ENCODE measurements at places on chromosomes 4 and X.

GRCh38 chrX:110440016-110440805 lies 81.6 kb downstream of the RTL9 start:
- no peaks in the 10 kb centered on the region for H3K4me1 ChIP-seq
- H3K4me3 ChIP-seq, result no peak overlapping the region
- H3K27me3 ChIP-seq, result no peaks in the 10 kb centered on the region
- no peak overlapping the region for H3K27ac ChIP-seq
- no peak for DNase-seq
- no peaks in the 10 kb centered on the region for H3K36me3 ChIP-seq

DNA sequence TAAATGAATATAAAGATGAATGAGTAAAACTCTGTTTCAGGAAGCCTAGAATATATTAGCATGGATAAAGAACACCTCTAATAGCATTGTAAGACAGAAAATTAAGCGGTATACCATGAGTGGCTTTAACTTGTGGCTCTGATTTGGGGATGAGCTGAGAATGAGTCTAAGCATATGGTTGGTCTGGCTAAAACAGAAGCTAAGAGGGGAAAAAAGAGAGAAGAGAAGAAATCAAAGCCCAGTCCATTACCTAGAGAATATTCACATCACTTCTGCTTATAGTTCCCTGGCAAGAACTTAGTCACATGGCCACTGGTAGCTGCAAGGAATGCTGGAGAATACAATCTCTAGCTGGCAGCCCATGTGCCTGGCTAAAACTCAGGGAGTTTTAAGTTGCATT lies 414.5 kb downstream of the PRDM5 start:
- H3K4me3 ChIP-seq, result no peak overlapping the region
- no peak for DNase-seq
- no peaks in the 10 kb centered on the region for H3K36me3 ChIP-seq
- H3K27me3 ChIP-seq, result no peaks in the 10 kb centered on the region
- H3K27ac ChIP-seq, result no peak overlapping the region
- no peaks in the 10 kb centered on the region for H3K4me1 ChIP-seq

DNA sequence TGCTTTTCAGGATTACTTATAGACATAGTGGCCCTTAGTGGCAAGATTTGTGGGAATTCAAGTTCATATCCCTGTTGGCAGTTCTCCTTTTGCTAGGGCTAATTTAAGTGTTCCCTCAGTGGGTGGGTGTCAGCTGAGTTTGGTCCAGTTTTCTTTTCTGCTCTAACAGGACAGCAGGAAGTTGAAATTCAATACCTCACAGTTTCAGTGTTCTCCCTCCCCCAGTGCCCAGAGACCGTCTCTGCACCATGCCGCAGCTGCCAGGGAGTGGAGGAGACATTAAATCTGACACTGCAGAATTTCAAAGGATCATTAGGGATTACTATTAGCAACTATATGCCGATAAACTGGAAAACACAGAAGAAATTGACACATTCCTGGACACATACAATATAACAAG lies 50.7 kb downstream of the UBE2NL start:
- H3K27ac ChIP-seq, result no peak overlapping the region
- no peak for DNase-seq
- H3K36me3 ChIP-seq, result no peaks in the 10 kb centered on the region
- H3K4me3 ChIP-seq, result no peak overlapping the region
- no peaks in the 10 kb centered on the region for H3K4me1 ChIP-seq

DNA sequence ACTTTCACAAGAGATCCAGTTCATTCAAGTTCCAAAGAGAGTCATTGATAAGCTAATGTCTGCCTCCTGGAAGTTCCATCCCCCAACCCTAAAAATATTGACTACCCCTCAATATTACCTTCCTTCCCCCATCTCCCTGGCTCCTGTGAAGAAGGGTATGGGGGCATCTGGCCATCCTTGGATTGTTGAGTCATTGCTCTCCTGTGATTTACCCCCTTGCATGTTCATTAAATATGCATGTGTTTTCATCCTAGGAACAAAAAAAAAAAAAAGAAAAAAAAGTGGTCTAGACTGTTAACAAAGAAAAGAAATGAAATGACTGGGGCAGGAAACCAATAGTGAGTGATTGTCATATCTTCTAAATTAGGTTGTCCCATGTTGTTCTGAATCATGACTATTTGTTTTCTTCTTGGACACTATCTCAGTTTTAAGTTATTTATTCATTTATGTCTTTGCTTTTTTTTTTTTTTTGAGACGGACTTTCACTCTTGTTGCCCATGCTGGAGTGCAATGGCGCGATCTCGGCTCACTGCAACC lies 51.9 kb upstream of the HUWE1 start:
- no peak overlapping the region for H3K4me3 ChIP-seq
- no peak overlapping the region for H3K27ac ChIP-seq
- no peaks in the 10 kb centered on the region for H3K36me3 ChIP-seq

DNA sequence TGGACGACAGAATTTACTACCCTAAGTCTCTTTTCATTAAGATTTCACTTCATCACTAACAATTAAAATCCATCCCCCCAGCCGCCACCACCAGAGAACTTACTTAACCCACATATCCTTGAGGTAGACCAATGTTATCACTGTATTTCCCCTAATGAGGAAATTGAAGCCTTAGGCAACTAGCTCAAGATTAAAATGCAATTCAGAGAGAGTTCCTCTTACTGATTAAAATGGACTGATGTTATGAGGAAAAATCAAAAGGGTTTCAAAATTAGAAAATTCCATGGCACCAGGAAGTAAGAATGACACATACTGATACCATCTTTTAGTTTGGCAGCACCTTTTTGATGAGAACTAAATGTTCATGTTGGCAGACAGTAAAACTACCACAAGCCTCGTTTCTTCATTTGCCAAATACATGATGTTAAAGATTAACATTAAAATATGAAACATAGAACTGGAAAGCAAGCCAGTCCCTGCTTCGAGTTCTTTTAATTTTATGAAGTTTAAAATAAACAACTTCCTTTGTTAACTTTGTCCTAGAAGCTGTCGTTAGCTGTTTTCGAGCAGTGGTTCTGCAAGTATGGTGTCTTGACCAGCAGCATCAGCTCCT lies 69.3 kb upstream of the CCDC160 start:
- no peaks in the 10 kb centered on the region for H3K4me1 ChIP-seq
- no peak for DNase-seq
- no peaks in the 10 kb centered on the region for H3K27me3 ChIP-seq

DNA sequence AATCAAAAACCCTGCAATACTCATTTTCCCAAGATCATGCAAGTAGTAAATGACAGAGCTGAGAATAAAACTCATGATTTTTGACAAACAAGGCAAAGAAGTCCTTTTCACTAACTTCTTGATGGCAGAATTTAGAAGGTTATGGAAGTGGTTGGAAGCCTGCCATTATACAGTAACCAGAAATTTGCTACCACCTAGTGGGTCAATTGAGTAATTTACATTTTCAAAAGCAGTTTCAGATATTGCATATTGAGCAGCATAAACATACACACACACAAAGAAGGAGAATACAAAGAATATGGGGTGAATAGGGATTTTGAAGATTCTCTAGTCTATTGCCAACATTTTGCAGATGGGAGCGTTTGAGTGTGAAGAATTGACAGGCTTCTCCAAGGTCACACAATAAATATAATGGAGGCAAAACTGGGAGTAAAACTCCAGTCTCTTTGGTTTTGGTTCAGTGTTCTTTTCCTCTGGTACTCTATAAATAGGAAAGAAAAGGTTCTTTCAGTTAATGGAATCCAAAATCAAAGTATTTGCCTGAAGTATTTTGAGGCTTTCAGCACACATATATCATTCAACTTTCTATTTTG lies 70.2 kb downstream of the GC start:
- no peak overlapping the region for H3K4me3 ChIP-seq
- no peak for DNase-seq
- H3K27me3 ChIP-seq, result no peaks in the 10 kb centered on the region

- no peaks in the 10 kb centered on the region for H3K4me1 ChIP-seq
- no peak for DNase-seq
- H3K36me3 ChIP-seq, result no peaks in the 10 kb centered on the region
- H3K27me3 ChIP-seq, result no peaks in the 10 kb centered on the region
- H3K4me3 ChIP-seq, result no peak overlapping the region
Measured at GRCh38 chr4:69058410-69059059, 37.7 kb upstream of the UGT2B7 start.

DNA sequence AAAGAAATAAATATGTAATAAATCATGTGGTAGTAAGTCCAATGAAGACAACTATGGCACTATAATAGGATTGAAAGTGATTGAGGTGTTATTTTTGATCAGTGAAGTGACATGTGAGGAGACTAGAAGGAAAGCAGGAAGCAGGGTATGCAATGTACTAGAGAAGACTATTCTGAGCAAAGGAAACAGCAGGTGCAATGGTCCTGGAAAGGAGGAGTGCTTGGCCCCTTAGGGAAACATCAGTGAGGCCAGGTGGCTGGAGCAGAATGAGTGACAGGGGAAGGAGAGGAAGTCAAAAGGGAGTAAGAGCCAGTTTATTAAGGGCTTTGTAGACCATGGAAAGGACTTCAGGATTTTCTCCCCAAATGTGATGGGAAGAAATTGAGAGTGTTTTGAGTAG lies 207.6 kb upstream of the HCCS start:
- no peaks in the 10 kb centered on the region for H3K27me3 ChIP-seq
- H3K27ac ChIP-seq, result no peak overlapping the region
- H3K4me3 ChIP-seq, result no peak overlapping the region
- DNase-seq, result no peak

GRCh38 chrX:148836741-148837140 lies 336.3 kb downstream of the AFF2 start:
- DNase-seq, result no peak
- no peaks in the 10 kb centered on the region for H3K36me3 ChIP-seq
- no peaks in the 10 kb centered on the region for H3K27me3 ChIP-seq
- H3K4me3 ChIP-seq, result no peak overlapping the region
- H3K27ac ChIP-seq, result no peak overlapping the region

- no peaks in the 10 kb centered on the region for H3K27me3 ChIP-seq
- DNase-seq, result no peak
- H3K4me1 ChIP-seq, result peaks cover 7% of the 10 kb centered on the region
Measured at GRCh38 chrX:916230-916599, 285.6 kb downstream of the SHOX start.

DNA sequence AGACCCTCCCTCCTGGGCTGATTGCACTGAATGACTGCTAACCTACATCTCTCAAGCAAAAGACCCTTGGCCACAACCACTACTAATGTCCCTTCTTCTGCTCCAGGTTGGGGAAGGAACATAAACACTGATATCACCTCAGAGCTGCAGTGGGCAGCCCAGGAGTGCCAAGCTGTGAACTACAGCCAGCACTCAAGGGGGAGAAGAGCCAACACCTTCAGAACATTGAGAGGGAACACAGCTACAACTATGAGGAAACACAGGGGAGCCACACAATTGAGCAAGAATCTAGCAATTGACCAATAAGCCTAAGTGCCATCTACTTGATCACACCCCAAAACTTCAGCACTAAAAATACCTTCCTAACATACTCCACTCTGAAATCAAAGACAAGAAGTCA lies 222.8 kb downstream of the SPATA18 start:
- no peak for DNase-seq
- no peak overlapping the region for H3K4me3 ChIP-seq
- no peaks in the 10 kb centered on the region for H3K4me1 ChIP-seq
- no peaks in the 10 kb centered on the region for H3K36me3 ChIP-seq

DNA sequence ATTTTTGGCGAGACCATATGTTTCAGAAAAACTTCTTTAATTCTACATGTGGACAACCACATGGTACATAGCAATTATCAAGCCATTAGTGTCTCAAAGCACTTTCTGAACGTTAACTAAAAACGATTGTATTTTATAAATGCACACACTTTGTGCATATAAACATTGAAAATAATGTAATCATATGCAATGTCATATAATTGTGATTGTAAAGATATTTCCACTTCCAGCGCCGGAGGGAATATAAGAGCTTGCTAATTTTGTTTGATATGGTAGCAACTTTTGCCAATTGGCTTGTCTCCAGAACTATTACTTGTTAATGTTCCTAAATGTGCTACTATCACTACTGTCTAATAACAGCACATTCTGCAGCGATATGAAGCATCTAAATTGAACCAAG lies 162.3 kb upstream of the SMIM31 start:
- no peaks in the 10 kb centered on the region for H3K4me1 ChIP-seq
- DNase-seq, result no peak
- H3K36me3 ChIP-seq, result no peaks in the 10 kb centered on the region
- H3K4me3 ChIP-seq, result no peak overlapping the region
- H3K27ac ChIP-seq, result no peak overlapping the region

DNA sequence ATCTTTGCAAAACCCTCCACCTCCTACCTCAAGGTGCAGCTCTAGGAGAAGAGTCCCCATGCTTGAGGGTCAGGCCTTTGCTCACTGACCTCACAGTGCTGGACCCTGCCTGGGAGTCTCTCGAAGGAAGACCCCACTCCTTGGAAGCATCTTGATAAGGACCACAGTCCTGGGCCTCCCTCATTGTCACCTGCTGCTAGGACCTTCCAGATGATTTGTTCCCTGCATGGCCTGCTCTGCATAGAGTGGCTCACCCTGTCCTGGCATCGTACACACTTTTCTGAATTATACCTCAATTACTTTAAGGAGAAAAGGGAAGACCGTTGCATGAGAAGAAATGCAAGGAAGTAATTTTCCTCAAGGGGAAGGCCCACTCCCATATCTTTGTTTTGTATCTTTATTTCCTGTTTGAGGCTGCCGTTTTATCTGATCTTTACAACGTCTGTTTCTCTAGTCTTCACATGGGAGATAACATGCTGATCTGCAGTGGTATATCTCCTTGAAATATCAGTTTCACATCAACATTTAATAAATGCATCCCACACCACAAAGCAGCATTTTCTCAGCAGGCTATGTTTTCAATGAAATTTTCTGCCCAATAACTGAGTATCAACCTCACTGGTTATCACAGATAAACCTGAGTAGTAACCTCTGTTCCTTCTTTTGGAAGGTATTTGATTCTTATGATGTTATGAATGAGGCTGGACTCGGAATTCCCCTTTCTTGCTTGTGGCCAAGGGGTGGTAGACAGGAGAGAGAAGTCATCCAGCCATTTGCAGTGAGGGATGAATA lies 15.0 kb upstream of the AKAP17A start:
- H3K27ac ChIP-seq, result no peak overlapping the region
- DNase-seq, result no peak
- H3K36me3 ChIP-seq, result no peaks in the 10 kb centered on the region
- H3K4me3 ChIP-seq, result no peak overlapping the region

GRCh38 chr4:17705107-17705506 lies 76.3 kb downstream of the FAM184B start:
- H3K4me1 ChIP-seq, result no peaks in the 10 kb centered on the region
- no peak for DNase-seq
- H3K36me3 ChIP-seq, result no peaks in the 10 kb centered on the region
- no peak overlapping the region for H3K27ac ChIP-seq
- no peak overlapping the region for H3K4me3 ChIP-seq

DNA sequence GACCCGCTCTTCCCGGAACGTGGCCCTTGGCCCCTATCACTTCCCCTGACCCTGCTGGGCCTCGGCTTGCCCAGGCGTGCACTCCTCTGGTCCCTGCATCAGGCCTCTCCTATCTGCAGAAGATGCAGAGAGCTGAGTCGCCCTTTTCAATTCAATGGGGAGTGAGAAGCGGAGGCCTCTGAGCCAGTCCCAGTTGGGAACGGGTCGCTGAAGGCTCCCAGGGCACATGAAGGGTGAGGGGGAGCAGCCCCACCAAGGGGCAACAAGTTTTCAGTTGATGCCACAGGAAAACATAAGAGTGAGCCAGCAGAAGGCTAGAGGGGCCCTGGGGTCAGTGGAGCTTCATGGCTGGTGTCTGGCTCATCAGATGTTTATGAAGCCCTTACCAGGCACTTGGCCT lies 17.1 kb downstream of the PSAPL1 start:
- H3K36me3 ChIP-seq, result no peaks in the 10 kb centered on the region
- no peak overlapping the region for H3K27ac ChIP-seq
- peak; percentile 7 for DNase-seq
- no peak overlapping the region for H3K4me3 ChIP-seq
- H3K4me1 ChIP-seq, result no peaks in the 10 kb centered on the region
